ENCODE measurements at places on chromosomes 1 and 21. TPM values are rescaled to one million over a fixed set of nuclear protein-coding genes. Genes with fewer than 3 reads are reported as not detected.

GRCh38 chr1:217911908-217912307 is 280.8 kb downstream of the SPATA17 start:
- no peaks in the 10 kb centered on the region for H3K27me3 ChIP-seq
- H3K4me1 ChIP-seq = no peaks in the 10 kb centered on the region
- H3K27ac ChIP-seq = no peak overlapping the region
- no peak for DNase-seq

- no peaks in the 10 kb centered on the region for H3K36me3 ChIP-seq
- DNase-seq = no peak
- no peaks in the 10 kb centered on the region for H3K27me3 ChIP-seq
- no peak overlapping the region for H3K27ac ChIP-seq
These were observed 38.2 kb downstream of the CDC14A start for GRCh38 chr1:100390531-100390930.

DNA sequence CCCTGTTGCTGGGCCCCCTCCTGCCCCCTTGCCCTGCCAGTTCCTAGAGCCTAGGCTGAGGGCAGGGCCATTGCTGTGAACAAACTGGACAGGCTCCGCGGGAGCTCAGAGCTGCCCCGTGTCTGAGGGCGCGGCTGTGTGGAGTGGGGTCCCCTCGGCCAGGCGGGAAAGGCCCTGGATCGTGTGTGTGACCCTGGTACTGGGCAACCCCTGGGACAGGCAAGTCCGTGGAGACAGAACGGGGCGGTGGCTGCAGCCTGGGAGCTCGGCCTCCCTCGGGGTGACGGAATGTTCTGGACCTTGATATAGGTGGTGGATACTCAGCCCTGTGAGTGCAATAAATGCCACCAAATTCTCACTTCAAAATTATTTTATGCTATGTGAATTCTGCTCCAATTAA is 27.7 kb upstream of the C1orf159 start:
- H3K4me3 ChIP-seq = no peak overlapping the region
- H3K4me1 ChIP-seq = peaks cover 30% of the 10 kb centered on the region
- H3K27ac ChIP-seq = peak overlapping the region; percentile 85
- no peaks in the 10 kb centered on the region for H3K36me3 ChIP-seq

DNA sequence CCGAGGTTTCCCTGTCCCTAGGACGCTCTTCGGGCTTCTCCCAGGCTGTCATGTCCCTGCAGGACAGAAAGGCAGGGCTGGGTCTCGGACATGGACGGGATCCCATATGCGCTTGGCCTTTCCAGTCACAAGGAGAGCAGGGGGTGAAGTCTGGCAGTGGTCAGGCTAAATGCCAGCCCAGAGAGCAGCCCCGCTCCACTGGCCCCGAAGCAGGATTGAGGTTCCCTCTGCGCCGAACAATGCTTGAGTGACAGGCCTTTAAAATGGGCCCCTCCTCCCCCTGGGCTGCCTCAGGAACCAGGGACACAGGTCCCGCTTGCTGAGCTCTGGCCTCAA is 12.7 kb downstream of the DRAXIN start:
- no peaks in the 10 kb centered on the region for H3K36me3 ChIP-seq
- DNase-seq = no peak
- H3K4me1 ChIP-seq = no peaks in the 10 kb centered on the region
- H3K27ac ChIP-seq = no peak overlapping the region
- H3K4me3 ChIP-seq = no peak overlapping the region
- no peaks in the 10 kb centered on the region for H3K27me3 ChIP-seq

- H3K4me3 ChIP-seq = no peak overlapping the region
- no peaks in the 10 kb centered on the region for H3K27me3 ChIP-seq
- H3K4me1 ChIP-seq = peaks cover 7% of the 10 kb centered on the region
- no peak for DNase-seq
These were observed 110.5 kb downstream of the CASZ1 start for GRCh38 chr1:10685808-10686403.

GRCh38 chr1:53998223-53998622 is 19.8 kb downstream of the LDLRAD1 start:
- H3K4me1 ChIP-seq = no peaks in the 10 kb centered on the region
- H3K27ac ChIP-seq = no peak overlapping the region
- H3K27me3 ChIP-seq = no peaks in the 10 kb centered on the region
- H3K36me3 ChIP-seq = no peaks in the 10 kb centered on the region

GRCh38 chr21:45130324-45130774 is 56.0 kb downstream of the ADARB1 start:
- peaks cover 2% of the 10 kb centered on the region for H3K4me1 ChIP-seq
- no peaks in the 10 kb centered on the region for H3K27me3 ChIP-seq
- DNase-seq = no peak

- H3K4me3 ChIP-seq = no peak overlapping the region
- H3K4me1 ChIP-seq = no peaks in the 10 kb centered on the region
- no peak for DNase-seq
- no peaks in the 10 kb centered on the region for H3K27me3 ChIP-seq
These were observed 24.3 kb upstream of the PLEKHG5 start for GRCh38 chr1:6515771-6516170.

SLC35F3 gene
- total RNA-seq = not detected

MECR gene
- total RNA-seq = 9.3 TPM

All from Peyer's patch (tissue), 4 donors.